ENCODE measurements at places on chromosomes 12 and 14. TPM values are rescaled to one million over a fixed set of nuclear protein-coding genes. Genes with fewer than 3 reads are reported as not detected.
A peak's percentile ranks its signal among the peaks of the same experiment; 100 is the strongest.

DNA sequence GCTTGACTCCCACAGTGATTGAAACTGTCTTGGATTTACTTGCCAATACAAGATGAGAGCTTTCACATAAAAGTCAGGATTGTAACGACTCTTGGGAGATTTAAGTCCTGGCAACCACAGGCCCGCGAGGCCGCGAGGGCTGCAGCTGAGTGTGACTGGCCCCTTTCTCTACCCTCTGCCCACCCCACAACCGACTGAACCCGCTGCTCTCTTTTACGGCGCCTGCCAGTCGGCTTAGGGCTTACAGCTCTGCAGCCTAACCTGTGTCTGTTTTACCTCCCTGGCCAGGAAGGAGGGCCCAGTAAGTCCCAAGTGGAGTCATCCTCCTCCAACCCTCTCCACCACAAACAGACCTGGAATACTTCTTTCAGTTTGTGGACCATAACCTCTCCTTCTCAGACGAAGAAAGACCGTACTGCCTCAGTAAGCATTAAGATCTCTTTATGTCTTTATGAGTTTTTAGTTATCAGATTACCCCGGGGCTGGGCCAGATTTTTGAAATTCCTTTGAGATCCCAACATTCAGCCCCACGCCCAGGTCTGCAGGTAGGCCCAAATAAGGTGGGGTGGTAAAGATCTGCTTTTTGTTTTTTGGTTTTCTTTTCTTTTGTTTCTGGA is 12.6 kb upstream of the TIGAR start:
- no peak for DNase-seq

DNA sequence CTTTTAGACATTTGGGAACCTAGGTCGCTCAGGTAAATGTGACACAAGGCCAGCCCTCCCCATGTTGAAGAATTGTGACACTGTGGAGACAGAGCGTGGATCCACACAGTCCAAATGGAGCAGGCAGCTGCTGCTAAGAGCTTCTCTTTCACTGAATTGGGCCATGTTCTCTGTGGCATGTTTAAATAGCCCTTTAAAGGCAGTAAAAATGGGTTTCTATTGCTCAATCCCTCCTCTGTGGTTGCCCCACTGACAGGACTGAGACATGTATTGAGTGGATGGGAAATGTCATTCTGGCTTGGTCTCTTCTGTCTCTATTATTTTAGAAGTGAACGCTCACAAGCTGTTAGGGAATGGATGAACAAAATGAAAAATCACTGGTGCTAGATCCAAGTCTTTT is 84.0 kb upstream of the PRICKLE1 start:
- DNase-seq, result no peak

DNA sequence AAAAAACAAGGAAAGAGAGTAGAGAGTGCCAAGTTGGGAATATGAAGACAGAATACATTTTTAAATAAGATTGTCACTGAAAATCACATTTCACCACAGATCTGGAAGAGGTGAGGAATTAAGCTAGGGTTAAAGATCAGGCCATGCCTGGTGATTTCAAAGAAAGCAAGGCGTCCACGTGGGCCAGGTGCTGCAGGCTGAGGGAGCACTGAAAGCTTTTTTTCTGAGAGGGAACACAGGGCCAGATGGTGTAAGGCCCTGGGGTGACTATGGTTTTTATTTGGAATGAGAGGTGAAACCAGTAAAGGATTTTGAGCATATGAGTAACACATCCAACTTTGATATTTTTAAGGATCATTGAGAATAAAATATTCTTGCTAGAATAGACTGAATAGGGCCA is 20.9 kb downstream of the SYT1 start:
- DNase-seq, result no peak

DNA sequence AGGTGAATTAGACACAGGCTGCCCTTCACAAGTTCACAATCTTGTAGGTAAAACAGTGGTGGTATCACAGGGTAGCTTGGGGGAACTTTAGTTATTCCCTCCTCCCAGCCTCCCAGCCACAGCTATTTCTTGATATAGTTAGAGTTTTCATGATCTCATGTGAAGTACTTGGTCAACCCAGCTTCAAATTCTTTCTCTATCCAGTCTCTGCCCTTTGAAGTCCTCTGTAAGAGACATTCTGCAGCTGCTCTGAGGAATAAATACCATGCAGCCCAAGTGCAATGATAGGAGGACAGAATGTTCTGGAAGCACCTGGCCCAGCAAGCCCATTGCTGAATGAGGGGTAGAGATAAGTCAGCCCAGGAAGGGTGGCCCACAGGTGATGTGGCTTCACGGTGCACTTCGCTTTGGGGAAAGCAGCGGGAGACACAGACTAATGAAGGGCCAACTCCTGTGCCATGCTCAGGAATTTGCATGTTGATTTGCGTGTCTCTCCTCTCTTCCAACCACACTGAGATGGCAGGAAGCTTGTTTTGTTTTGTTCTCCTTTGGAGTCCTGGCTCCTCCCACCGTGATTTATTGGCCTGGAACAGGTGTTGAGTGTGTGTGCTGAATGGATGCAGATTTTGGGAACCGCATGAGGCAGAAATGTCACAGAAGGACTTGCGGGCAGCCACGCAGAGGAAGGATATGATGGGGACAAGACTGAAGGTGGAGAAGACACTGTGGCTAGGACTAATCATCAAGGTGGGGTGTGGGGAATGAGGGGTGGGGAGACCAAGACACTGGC is 8.0 kb upstream of the TXNRD1 start:
- no peak for DNase-seq

GRCh38 chr14:68709007-68709406 is 83.9 kb downstream of the ZFP36L1 start:
- no peak for DNase-seq

DNA sequence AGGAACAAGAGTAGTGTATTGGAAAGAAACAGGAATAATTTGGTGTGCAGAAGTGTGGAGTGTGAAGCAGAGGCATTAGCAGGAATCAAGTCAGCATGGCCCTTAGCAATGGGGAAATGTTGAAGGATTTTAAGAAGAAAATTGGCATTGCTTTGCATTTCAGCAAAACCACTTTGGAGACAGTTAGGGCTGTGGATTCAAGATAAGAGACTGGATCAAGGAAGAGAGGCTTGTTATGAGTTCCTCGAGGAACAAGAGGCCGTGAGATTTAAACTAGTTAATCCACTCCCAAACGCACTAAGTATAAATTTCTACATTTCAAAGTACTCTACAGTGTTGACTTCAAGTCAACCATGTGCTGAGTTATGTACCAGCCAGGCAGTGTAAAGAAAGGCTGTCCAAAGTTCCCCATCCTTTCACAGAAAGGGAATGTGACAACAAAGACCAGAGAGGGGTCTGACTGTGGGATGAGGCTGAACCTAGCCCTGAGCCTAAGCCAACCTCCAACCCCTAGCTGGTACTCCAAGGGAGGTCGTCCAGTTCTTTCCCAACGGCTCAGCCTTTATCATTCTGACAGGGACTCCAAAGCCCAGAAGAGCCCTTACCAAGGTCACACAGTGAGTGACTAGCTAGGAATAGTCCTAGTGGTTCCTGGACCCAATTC is 91.2 kb upstream of the BMP4 start:
- DNase-seq, result no peak

GRCh38 chr12:64656429-64656828 is 46.1 kb downstream of the RASSF3 start:
- DNase-seq, result no peak

GRCh38 chr12:8057306-8057705 is 8.9 kb downstream of the C3AR1 start:
- no peak for DNase-seq

DNA sequence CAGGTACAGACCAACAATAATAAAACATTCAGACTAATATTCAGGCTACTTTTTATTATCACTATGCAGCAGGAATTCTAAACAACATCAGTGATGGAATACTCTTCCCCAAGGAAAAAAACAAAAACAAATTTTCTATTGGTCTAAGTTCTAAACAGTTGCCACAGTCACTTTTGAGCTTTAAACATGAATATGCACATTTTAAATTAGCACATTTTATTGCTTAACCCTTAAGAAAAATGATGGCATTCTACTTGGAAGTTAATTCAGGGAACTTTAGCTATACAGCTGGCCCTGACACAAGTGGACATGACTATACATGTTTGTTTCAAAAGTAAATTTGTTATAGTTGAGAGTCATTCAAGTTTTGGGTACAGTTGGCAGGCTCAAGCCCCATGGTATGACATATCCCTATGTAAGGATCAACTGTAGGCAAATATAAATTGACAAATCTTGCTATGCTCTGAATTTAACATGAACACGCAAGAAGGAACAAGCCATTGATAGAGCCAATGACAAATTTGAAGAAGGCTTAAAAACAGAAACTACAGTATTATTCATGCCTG is 224.3 kb upstream of the AMIGO2 start:
- no peak for DNase-seq

DNA sequence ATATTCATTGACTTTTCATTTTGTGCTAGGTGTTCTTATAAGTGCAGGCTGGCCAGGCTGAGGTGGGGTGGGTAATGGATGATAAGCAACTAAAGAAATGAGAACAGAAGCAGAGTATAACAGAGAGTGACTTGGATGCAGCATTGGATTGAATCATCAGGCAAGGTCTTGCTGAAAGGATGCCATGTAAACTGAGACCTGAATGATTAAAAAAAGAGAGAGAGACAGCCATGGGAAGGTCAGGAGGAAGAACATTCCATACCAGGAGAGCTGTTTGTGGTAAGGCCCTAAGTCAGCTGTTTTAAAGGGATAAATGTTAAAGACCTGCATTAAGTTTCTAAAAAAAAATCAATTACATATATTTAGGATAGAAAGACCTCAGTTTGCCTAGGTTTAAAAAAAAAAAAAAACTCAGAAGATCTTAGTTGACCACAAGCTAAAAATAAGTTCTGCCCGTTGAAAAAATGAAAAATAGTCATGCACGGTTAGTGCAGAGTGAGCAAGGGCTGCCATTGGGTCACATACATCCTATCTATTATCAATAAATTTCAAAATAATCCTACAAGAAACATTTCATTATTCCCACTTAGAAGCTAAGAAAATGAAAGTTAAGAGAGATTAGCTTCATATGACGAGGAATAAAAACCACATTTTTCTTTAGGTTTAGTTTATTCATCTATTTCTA is 37.2 kb downstream of the IFNG start:
- no peak for DNase-seq

GRCh38 chr14:98726585-98727405 is 545.2 kb downstream of the BCL11B start:
- DNase-seq, result no peak

- DNase-seq, result peak; percentile 86
These were observed 8.8 kb upstream of the SH2B3 start for GRCh38 chr12:111396726-111397445.

DNA sequence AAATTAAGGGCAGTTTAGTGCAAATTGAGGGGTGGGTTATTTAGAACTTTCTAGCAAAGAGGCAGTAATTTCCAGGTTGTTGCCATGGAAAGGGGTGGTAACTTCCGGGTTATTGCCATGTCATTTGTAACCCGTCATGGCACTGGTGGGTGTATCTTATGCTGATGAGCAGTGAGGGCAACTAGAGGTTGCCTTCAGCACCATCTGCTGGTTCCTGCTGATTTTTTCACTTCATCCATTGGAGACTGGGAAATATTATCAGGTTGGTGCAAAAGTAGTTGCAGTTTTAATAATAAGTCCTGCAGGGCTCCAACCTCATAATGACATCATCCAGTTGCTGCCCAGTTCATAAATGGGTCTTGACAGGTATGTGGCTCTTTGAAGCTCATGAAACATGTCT is 24.4 kb upstream of the SERPINA4 start:
- DNase-seq, result no peak

- DNase-seq, result no peak
These were observed 13.5 kb upstream of the EML1 start for GRCh38 chr14:99779751-99780150.

DNA sequence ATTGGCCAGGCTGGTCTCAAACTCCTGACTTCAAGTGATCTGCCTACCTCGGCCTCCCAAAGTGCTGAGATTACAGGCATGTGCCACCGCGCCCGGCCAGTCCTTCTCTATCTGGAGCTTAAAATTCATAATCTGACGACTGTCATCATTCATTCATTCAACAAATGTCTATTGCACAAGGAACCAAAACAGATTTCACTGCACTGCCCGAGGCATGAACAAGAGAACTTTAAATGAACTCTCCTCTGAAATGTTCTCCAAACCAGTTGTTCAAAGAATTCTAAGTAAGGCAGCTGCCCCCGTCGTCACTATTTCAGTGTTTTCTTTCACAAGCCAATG is 44.8 kb upstream of the METAP2 start:
- no peak for DNase-seq

GRCh38 chr14:70905301-70905700 is 2.0 kb upstream of the PCNX1 start:
- DNase-seq, result peak; percentile 40

GRCh38 chr14:67665868-67666267 is 8.6 kb downstream of the VTI1B start:
- no peak for DNase-seq

DNA sequence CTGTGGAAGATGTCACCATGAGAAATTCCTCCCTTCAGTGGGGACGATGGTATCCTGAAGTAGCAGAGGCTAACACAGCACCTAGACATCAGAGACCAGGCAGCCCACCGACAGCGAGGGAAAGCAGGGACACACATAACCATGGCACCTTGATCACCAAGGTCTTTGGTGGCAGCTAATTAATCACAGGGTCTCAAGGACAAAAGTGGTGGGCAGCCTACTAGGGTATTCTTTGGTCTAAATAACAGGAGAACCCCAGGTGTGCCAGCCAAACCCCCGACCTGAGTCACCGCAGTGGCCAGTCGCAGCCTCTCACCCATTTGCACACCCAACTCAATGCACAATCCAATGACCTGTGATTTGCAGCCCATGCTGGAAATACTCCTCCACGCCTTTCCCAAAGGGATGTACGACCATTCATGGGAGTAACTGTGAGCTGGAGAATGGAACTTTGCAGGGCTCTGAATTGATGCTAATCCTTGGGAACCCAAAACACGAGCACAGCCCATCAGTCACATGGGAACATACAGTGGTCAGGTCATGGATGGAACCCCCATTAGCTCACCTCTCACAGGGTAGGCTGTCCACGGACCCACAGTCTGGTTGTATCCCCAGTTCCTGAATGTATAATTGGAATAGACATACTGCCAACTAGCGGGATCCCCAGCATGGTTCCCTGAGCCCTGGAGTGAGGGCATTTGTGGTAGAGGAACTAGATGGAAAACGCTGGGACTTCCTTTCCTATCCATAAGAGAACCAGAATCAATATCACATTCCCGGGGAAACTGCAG is 58.7 kb upstream of the C14orf180 start:
- DNase-seq, result no peak

GRCh38 chr12:45912774-45913173 is 77.6 kb downstream of the SCAF11 start:
- DNase-seq, result no peak

DNA sequence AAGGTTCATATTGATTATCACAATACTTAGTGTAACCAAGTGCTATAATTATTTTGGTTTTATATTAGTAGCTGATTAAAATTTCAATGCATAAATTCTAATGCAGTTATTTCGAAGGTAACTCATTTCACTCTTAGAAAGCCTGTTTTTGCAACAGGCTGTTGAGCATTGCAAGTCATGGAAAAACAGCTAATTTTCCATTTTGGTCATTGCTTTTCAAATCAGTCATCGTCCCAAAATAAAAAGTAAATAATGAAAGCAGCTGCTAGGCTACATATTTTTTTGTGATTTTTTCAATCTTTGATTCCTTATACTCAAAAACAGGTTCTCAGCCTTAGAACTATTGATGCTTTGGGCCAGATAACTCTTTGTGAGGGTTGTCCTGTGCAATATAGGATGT is 22.9 kb downstream of the VEZT start:
- no peak for DNase-seq

The TRHDE gene
- not detected for total RNA-seq

The AHNAK2 gene
- total RNA-seq, result 91.8 TPM

The OR4N2 gene
- total RNA-seq, result not detected

The PPM1H gene
- total RNA-seq, result 3.9 TPM

The ALDH6A1 gene
- total RNA-seq, result 30.9 TPM

The ZDHHC22 gene
- under 0.01 TPM for total RNA-seq

The WSCD2 gene
- total RNA-seq, result not detected

The LRFN5 gene
- total RNA-seq, result 0.14 TPM

The RAB15 gene
- total RNA-seq, result 14.3 TPM

The KLRB1 gene
- total RNA-seq, result not detected
